RCC 7860 (cell line): ENCODE measurements at places on chromosomes 2 and 18.

- no peak for DNase-seq
Observed at GRCh38 chr2:227124811-227125210, 39.2 kb downstream of the COL4A4 start.

DNA sequence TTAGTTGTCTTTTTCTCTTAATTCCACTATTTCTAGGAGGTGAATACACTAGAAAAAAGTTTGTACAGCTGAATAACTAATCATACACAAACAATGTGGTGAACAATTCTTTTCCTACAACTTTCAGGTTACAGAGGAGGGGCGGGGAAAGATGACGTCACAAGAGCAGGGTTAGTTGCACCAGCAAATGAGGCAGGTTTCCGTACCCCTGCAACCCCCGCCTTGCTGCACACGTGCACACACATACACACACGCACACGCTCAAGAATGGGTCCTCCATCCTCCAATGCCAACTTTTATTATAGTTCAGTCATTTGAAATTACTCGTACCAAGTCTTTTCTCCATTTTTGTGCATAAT is 122.8 kb downstream of the ARL4C start:
- DNase-seq: no peak

DNA sequence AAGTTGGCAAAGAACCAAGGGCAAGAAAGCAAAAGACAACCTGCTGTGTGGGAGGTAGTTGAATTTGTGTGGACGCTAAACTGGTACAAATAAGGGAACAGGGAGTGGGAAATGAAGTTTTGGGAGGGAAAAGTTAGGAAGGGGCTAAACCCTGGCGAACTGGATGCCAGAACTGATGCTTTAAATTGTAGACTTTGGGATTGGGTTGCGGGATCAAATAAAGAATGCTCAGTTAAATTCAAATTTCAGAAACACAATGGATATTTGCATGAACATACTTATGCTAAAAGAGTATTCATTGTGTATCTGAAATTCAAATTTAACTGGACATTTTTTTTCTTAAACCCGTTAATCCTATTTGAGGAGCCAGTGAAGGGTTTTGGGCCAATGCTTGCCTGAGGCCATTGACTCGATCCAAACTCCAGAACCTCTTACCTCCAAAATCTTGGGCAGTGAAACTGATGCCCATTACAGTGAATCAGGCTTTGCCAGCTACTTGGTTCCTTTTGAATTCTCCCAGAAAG is 44.2 kb upstream of the YWHAQ start:
- DNase-seq: no peak

- no peak for DNase-seq
Observed at GRCh38 chr2:74343316-74343715, at the start of gene SLC4A5. Gene SLC4A5, minus strand, starts transcription at chr2:74343416. Its CDS starts 28,393 bp downstream, at chr2:74315023.

GRCh38 chr2:200411831-200412230 is 98.0 kb downstream of the KCTD18 start:
- DNase-seq: no peak

DNA sequence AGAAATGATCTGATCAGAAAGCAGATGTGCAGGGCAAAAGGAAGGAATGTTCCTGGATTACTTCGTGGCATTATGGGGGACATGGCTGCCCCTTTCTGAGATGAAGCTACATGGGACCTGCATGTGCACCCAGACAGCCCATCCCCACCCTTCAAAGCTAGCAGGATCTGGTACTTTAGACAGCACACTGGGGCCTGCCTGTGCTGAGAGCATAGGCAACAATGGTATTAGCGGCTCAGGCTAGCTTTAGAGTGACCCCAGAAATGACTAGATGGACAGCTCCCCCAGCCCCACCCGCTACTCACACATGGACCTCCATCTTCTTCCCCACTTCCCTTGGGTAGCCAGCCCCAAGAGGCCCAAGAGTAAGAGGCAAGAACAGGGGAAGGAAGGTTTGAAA is 61.5 kb upstream of the NFE2L2 start:
- DNase-seq: no peak
